ENCODE measurements at places on chromosomes 3 and 15. TPM values are rescaled to one million over a fixed set of nuclear protein-coding genes. Genes with fewer than 3 reads are reported as not detected.

The B3GNT5 gene
- 5.6 TPM for total RNA-seq

The DLG1 gene
- 48.4 TPM for total RNA-seq

The ZBTB47 gene
- total RNA-seq, result 23.5 TPM

The ZIC4 gene
- total RNA-seq, result not detected

The FBXL22 gene
- not detected for total RNA-seq

The MTHFS gene
- total RNA-seq, result 11.4 TPM

The STX19 gene
- not detected for total RNA-seq

The IL17RE gene
- 0.54 TPM for total RNA-seq

The SPSB4 gene
- not detected for total RNA-seq

The RCCD1 gene
- 11.7 TPM for total RNA-seq

The GABRB3 gene
- not detected for total RNA-seq

The IQCH gene
- total RNA-seq, result 2.3 TPM

The ANKRD63 gene
- not detected for total RNA-seq

All from cardiac atrium fibroblast (primary cell).